ENCODE measurements at places on chromosomes 12 and 14. TPM values are rescaled to one million over a fixed set of nuclear protein-coding genes. Genes with fewer than 3 reads are reported as not detected.

Gene TARBP2
- 32.9 TPM for total RNA-seq

Gene OR4E2
- total RNA-seq = not detected

Gene TNFAIP2
- total RNA-seq = 49.8 TPM

Gene PLEK2
- total RNA-seq = 1.3 TPM

Gene ANKS1B
- total RNA-seq = 8.7 TPM

Gene NAV3
- total RNA-seq = 46.5 TPM

Gene KCNK10
- 0.12 TPM for total RNA-seq

Gene E2F7
- 4.6 TPM for total RNA-seq

Gene RPL10L
- not detected for total RNA-seq

Gene LIN7A
- 17.6 TPM for total RNA-seq

Gene RNU4-1
- total RNA-seq = under 0.01 TPM

Gene ITPR2
- 41.2 TPM for total RNA-seq
